ENCODE measurements at places on chromosomes 2 and 18. TPM values are rescaled to one million over a fixed set of nuclear protein-coding genes. Genes with fewer than 3 reads are reported as not detected.

- no peak overlapping the region for H3K27ac ChIP-seq
- no peaks in the 10 kb centered on the region for H3K4me1 ChIP-seq
- no peak for DNase-seq
These were observed 86.5 kb downstream of the LIPG start for GRCh38 chr18:49648326-49648725.

DNA sequence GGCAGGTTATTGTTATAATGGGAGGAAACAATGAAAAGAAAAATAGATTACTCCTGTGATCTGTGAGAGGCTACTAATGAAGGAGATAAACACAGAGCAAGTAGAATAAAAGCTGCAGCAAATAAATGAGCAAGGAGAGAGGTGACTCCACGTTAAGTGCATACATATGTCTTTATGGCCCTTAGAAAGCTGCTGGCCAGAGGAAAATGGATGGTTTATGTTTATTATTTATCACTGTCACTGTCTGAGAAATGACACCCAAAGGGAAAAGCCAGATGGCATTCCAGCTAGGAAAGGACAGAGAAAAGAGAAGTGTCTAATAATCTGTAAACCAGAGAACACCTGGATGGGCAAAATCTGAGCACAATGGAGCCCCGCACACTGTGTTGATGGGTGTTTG is 122.9 kb upstream of the DDX18 start:
- no peak overlapping the region for H3K4me3 ChIP-seq
- H3K27me3 ChIP-seq = no peaks in the 10 kb centered on the region
- H3K27ac ChIP-seq = no peak overlapping the region
- no peaks in the 10 kb centered on the region for H3K36me3 ChIP-seq

DNA sequence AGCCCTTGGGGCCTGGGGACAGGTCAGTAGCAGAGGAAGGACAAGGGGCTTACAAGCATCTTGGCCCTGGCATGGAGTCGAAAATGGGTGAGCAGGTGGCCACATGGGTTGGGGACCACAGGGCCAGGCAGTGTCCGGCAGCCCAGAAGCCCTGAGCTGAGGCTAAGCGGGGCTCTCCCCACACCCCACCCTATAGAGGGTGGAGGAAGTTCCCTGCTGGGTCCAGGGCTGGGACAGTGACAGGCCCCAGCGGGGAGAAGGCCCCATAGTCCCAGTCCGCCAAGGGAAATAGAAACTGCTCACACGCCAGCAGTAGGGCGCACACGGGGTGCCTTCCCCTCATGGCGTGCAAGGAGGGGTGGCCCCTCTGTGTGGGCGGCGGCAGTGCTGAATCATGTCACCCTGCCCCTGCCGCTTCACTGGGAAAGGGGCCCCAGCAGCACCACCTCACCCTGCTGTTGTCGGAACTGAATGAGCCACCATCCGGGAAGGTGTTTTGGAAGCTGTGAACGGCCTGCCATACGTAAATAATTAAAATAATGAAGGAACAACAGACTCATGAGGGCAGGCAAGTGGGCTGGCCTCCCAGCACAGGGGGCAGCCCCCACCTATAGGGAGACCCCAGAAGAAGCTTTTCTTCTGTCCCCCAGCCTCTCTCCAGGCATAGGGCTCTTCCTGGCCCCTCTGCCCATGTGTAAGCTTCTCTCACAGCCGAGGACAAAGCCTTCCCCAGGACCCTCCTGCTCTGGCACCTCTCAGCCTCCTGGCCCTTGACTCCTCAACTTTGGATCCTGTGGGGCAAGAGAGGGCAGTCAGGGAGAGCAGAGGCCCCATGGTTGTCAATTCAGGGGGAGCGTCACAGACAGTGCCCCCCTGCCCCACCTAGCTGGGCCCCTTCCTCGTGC is 12.7 kb upstream of the DUSP2 start:
- no peaks in the 10 kb centered on the region for H3K4me1 ChIP-seq
- no peak overlapping the region for H3K27ac ChIP-seq
- no peak overlapping the region for H3K4me3 ChIP-seq
- no peaks in the 10 kb centered on the region for H3K36me3 ChIP-seq
- no peak for DNase-seq

DNA sequence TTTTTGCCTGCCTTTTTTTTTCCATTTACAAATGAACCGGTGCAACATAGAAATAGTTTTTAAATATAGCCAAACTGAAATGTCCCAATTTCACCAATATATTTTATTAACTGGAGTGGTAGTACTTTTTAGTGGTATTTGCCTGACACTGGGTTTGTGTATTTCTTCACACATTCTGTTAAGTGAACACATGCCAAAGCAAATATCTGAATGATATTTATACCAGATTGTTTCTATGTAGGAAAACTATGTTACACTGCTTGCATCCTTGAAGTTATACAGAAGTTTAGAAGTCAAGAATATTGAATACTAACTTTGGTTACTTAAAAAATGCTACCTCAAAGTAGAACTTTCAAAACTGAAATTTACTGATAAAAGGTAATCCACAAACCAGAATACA is 19.4 kb upstream of the ITPRID2 start:
- no peak for DNase-seq
- no peaks in the 10 kb centered on the region for H3K4me1 ChIP-seq
- H3K27me3 ChIP-seq = no peaks in the 10 kb centered on the region
- H3K27ac ChIP-seq = no peak overlapping the region
- no peak overlapping the region for H3K4me3 ChIP-seq

DNA sequence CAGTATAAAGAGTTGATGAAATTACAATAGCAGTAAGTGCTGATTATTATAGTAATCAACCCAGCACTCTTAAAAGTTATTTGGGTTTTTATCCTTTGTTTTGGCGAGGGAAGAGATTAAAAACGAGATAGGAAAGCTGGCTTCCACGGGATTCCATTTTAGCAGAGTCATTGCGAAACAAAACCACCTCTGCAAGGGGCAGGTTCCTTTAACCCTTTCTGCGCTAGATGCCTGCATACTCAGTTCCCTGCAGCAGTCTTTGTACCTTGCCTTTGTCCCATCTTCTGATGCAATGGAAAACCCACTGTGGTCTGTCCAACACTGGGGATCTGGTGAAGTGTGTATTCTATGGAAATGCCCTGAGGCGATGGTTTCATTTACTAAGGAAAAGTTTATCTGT is 2.7 kb downstream of the YPEL5 start:
- peaks cover 3% of the 10 kb centered on the region for H3K36me3 ChIP-seq
- H3K27me3 ChIP-seq = no peaks in the 10 kb centered on the region
- no peak for DNase-seq
- H3K4me3 ChIP-seq = no peak overlapping the region
- H3K27ac ChIP-seq = peak overlapping the region; percentile 27

- no peaks in the 10 kb centered on the region for H3K27me3 ChIP-seq
- no peak for DNase-seq
- no peak overlapping the region for H3K27ac ChIP-seq
- H3K4me3 ChIP-seq = no peak overlapping the region
These were observed 182.1 kb downstream of the AFF3 start for GRCh38 chr2:99960291-99960690.

GRCh38 chr2:118913131-118913802 is 28.7 kb upstream of the MARCO start:
- H3K4me1 ChIP-seq = no peaks in the 10 kb centered on the region
- H3K27ac ChIP-seq = no peak overlapping the region
- no peaks in the 10 kb centered on the region for H3K36me3 ChIP-seq

DNA sequence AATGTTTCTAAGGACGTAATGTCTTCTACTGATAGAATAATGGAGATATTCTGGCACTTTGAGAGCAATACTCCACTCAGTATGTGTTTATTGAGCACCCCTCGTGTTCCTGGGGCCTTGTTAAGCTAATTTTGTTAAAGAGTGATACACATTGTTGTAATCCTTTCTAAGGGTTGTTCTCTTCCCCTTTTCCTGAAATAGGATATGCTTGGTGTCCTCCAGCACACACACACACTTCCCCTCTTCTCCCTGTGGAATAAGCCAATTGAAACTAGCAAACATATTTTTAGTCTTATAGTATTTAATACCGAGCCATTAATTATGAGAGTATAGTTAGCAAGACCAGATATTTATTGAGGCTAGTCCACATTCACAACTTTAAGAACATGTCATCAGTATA is 114.1 kb downstream of the CRIM1 start:
- H3K27ac ChIP-seq = no peak overlapping the region
- no peak overlapping the region for H3K4me3 ChIP-seq
- H3K4me1 ChIP-seq = no peaks in the 10 kb centered on the region
- no peaks in the 10 kb centered on the region for H3K27me3 ChIP-seq

DNA sequence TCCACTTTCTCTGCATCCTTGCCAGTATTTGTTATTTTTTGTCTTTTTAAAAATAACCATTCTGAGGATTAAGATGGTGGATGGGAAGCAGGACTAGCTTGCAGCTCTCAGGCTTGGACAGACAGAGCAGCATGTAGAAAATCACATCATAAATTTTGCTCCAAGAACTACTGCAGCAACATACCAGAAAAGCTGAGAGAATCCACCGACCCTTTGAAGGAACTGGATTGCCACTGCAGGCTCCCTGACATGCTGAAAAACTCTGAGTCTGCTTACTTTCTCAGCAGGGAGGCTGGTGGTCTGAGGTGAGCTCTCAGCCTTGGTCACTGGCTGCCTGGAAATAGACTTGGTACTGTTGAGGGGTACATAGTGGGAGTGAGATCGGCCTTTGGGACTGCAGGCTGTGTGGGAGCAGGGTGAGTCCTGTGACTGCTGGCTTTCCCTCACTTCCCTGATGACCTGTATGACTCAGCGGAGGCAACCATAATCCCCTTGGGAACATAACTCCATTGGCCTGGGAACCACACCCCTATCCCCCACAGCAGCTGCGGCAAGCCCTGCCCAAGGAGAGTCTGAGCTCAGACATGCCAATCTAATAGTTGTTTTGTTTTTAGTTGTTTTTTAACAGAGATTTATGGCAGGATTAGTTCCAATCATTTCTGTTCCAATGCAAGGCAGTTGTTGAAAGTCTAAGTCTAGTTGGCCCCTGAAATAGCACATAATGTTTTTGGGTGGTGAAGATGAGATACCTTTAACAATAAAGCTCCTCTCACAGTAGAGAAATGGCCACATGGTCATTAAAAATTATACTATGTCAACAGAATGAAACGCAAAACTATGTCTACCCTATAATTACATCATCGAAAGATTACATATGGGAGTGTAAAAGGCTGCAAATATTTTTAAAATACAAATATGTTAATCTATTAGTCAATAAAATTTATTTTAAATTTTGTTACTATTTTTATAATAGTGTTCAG is 414.2 kb upstream of the CHAC2 start:
- no peaks in the 10 kb centered on the region for H3K27me3 ChIP-seq
- H3K4me3 ChIP-seq = no peak overlapping the region
- no peaks in the 10 kb centered on the region for H3K4me1 ChIP-seq
- H3K27ac ChIP-seq = no peak overlapping the region

DNA sequence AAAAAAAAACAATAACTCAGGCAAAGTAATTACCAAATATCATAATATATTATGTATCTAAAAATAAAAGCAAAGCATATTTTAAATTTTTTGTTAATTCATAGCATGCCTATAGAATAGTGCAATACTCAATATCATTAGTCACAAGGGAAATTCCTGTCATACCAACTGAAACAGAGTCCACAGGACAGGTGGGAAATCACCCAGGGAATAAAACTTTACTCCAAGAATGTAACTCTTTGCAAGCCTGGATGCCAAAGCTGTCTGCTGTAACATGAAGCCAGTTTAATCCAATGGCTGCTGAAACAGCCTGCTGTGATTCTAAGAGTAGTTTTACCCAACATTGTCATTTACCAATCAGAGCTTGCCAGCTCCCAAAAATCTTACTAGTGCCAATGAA is 40.0 kb upstream of the SULT1C3 start:
- no peaks in the 10 kb centered on the region for H3K36me3 ChIP-seq
- no peak for DNase-seq
- H3K27me3 ChIP-seq = no peaks in the 10 kb centered on the region
- H3K4me1 ChIP-seq = no peaks in the 10 kb centered on the region

DNA sequence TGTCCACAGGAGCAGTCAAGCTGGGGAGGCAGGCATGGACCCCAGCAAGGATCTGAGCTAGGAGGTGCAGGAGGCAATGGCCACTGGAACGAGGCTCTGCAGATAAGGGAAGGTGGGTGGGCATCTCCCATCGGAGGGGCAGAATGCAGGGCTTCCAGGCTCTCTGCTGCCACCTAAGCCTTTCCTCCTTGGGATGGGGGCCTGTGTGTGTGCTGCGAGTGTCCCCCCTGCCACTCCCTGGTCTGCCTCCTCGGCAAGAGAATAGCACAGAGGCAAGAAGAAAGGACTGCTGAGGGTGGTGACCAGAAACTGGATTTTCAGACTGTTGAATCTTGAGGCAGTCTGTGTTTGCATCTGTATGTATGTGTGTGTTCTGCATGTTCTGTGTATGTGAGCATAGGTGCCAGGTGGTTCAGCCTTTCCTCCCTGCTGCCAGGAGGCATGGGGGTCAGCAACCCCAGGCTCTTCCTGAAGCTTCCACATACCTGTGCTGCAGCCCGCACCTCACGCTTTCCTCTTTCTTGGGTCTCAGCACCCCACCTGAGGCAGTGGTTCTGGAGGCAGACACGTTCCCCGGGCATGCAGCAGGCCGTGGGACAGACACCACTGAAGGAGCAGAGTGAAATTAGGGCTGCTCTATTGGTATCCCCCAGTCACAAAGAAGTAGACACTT is 86.7 kb downstream of the EPAS1 start:
- no peak overlapping the region for H3K27ac ChIP-seq
- no peaks in the 10 kb centered on the region for H3K4me1 ChIP-seq
- no peak overlapping the region for H3K4me3 ChIP-seq
- DNase-seq = no peak

- no peak for DNase-seq
- no peak overlapping the region for H3K27ac ChIP-seq
- no peaks in the 10 kb centered on the region for H3K36me3 ChIP-seq
- no peaks in the 10 kb centered on the region for H3K4me1 ChIP-seq
- no peaks in the 10 kb centered on the region for H3K27me3 ChIP-seq
These were observed 504.4 kb downstream of the RIT2 start for GRCh38 chr18:42611134-42611533.

- no peak overlapping the region for H3K4me3 ChIP-seq
- no peak for DNase-seq
- H3K4me1 ChIP-seq = no peaks in the 10 kb centered on the region
- H3K27ac ChIP-seq = no peak overlapping the region
- no peaks in the 10 kb centered on the region for H3K27me3 ChIP-seq
These were observed 739.5 kb upstream of the CDH2 start for GRCh38 chr18:28916456-28916855.

- H3K27me3 ChIP-seq = no peaks in the 10 kb centered on the region
- no peak overlapping the region for H3K4me3 ChIP-seq
- H3K27ac ChIP-seq = no peak overlapping the region
- no peaks in the 10 kb centered on the region for H3K4me1 ChIP-seq
These were observed 100.1 kb downstream of the NEDD4L start for GRCh38 chr18:58144106-58144505.

The ALPP gene
- not detected for total RNA-seq

The SULT1C4 gene
- total RNA-seq = 1.4 TPM

The SKA1 gene
- total RNA-seq = not detected

The ACVR1C gene
- total RNA-seq = 5.9 TPM

The LONRF2 gene
- total RNA-seq = 24.9 TPM

The MC4R gene
- not detected for total RNA-seq

Measured in breast epithelium (tissue), 4 donors.